ENCODE measurements at places on chromosomes 3 and 15.

- DNase-seq = no peak
These were observed 142.9 kb upstream of the NR2F2 start for GRCh38 chr15:96187341-96188305.

DNA sequence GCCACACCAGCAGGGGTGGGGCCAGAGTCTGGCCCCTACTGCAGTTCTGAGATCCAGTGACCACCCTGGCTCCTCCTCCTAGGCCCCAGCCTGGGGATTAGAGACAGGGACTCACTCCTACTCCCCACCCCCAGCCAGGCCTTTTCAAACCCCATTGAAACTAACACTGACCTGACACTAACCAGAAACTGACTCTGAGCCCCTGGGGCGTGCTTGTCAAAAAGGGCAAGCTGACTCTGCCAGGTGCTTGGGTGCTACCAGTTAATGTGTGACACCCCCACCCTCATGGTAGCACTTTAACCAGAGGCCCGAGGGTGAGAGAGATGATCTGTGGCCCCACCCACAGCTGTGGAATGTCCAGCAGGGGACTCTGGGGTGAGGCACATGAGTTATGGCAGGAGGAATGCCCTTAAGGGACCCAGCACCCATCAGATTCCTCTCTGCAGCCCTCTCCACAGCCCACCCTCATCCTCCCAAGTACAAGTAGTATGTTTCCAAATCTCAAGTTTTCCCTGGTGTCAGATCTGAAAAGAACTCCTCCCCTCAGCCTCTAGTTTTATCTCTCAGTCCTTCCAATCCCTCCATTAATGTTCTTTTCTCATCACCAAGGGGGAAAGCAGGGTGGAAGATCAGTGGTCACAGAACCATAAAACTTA, 1.4 kb downstream of the PTH1R start:
- no peak for DNase-seq

DNA sequence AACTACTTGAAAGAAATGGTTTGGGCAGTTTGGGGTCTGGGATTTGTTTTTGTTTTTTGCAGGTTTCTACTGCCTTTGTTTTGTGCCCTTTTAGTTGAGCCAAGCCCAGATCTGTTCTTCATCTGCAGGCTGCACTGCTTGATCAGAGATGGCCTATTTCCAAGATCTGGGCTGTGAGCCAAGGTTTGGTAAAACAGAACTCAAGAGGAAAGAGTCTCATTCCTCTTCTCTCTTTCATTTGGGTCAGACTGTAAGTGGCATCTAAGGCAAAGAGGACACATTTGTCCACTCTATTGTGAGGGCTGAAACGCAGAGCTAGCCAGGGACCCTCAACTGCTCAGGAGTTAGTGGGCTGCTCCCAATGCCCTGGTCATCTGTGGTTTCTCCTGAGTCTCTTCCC, 104.4 kb upstream of the UBE3A start:
- DNase-seq = no peak

GRCh38 chr3:191688756-191689433, 227.9 kb downstream of the PYDC2 start:
- no peak for DNase-seq

DNA sequence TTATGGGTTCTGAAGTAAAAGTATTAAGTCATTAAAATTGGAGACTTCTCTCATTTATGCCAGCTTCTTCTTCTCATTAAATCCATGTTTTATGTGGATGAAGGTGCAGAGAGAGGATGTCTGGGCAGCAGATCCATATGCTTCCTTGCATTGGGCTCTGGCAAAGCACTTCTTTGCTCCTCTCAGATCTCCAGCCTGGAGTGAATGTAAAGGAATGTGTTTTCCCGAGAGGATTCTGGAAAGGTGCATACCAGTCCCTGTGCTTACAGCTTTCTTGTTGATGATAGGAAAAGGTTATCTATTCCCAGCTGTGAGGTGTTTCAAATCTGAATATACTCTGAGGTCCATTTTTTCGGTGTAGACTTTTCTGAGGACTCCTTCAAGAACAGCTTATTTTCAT, 79.9 kb upstream of the PEX5L start:
- DNase-seq = no peak

GRCh38 chr3:144544871-144545270, 573.2 kb downstream of the DIPK2A start:
- no peak for DNase-seq

- no peak for DNase-seq
These were observed 171.9 kb downstream of the SYNPR start for GRCh38 chr3:63450023-63450422.

DNA sequence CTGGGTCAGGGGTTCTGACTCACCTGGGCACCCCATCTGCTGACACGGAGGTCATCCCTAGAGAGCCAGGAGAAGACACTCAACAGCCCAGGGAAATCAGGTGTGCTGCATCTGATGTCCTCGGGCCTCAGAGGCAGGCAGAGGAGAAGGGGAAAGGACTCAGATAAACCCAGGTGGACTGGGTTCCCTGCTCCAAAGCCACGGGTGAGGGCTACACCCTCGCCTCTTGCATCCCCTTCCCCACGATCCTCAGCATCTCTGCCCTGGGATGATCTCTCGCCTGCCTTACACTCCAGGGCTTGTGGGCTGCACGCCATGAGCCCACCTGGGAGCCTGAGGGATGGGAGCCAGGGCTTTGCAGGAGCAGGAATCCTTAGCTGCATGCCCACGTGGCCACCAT, 8.2 kb upstream of the DUSP7 start:
- DNase-seq = no peak

GRCh38 chr3:63679186-63679585, 26.7 kb downstream of the SNTN start:
- no peak for DNase-seq

DNA sequence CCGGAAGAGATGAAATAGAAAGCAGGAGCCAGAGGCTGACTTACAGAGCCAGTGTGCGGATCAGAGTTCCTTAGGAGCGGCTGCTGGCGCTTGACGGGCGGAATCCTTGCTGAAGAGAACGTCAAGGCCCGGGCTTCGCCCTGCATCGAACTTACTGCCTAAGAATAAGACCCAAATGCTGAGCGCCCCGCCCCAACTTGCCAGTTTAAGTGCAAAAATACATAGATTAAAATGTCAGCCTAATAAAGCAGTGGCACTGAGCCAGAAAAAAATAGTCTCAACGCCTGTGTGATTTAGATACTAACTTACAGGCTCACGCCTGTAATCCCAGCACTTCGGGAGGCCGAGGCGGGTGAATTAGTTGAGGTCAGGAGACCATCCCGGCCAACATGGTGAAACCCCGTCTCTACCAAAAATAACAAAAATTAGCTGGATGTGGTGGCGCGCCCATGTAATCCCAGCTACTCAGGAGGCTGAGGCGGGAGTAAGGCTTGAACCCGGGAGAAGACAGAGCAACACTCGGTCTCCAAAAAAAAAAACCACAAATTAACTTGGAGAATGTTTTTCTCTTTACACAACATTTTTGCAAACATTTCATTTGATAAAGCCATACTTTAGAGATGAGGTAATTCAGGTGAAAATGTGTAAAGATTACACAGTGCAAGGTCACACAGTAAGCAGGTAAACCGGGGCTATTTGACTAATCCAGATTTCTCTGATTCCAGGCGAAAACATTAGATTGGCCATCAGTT, 1.2 kb upstream of the UBP1 start:
- DNase-seq = no peak

DNA sequence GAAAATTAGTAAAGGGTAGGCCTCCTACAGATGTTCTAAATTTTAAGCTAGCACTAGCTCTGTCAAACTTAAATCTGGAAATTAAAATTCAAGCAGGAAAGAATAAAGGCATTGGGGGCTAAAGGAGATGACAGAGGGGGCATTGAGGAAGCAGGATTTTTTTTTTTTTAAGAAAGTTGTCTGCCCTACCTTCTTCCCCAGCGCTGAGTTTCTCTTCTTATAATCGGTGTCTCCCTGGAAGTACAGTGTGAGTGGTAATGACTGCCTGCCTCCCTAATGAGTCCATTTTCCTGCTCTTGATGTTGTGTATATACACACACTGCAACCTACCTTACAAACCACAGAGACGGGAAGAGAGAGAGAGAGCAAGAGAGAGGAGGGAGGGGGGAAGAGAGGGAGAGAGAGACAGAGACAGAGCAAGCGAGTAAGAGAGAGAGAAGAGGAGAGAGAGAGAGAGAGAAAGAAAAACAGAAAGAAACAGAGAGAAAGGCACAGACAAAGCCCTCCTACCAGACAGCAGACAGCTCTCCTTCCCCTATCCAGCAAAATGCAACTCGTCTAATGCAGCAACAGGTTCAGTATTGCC, 47.0 kb downstream of the ZBTB20 start:
- peak; percentile 69 for DNase-seq

DNA sequence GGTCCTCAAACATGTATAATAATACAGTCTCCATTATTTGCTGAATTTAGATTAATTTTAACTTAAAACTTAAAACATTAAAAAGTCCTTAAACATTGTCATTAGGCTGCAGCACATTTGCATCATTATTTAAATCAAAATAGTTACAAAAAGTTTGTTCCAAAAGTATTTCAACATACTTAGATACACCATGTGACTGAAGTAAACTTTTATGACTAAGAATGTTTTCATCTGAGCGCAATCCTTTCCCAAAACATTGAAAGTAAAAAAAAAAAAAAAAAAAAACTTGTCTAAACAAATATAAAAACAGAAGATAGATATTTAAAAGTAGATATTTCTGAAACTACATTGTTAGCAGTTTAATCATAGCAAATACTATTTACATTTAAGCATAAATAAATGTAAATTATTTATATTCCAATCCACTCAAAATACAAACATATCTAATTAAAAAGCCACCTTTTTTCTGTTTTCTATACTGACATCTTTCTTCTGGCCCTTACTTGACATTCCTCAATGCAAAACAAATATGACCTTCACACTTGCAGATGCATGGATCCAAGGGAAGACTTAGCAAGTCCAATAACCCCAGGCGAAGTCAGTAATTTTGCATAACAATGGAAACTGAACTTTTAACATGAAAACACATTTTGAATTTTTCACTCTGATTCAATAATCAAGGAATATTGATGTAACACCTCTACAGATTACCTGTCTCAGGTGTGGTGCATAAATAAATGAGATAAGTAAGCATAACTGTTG, 10.3 kb downstream of the FAM227B start:
- DNase-seq = no peak

Data from CD4-positive, alpha-beta T cell treated with Interleukin-12 subunit alpha and Interleukin-12 subunit beta, for 1 hour (primary cell).